ENCODE measurements at places on chromosomes 16 and 17.

DNA sequence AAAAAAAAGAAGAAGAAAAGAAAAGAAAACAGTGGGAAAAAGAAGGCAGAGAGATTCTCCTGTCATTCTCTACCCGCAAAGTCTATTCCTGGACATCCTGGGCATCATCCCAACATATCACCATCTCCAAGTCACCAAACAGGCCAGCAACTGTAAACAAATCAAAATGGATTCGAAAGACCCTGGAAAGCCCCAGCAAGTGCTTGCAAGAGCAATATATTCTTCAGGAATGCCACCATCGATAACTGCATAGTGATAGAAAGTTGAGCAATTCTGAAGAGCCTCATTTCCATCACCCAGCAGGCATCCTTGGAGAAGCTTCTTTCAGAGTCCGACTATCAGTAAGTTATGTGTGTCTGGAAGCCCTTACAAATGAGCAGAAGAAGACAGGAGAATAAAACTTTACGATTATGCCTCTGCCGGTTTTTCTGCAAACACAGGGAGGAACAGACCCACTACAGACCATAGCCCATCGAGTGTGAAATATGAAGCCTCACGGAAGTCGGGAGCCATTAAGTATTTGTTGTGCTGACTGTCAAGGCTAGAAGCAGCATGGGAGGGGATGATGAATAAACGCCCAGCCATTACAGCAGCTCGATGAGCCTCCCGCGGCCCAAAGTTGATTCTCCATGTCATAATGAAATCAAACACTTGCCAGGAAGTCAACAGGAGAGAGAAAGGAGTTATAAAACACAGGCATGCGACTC, 64.5 kb upstream of the SEC14L1 start:
- DNase-seq: no peak

DNA sequence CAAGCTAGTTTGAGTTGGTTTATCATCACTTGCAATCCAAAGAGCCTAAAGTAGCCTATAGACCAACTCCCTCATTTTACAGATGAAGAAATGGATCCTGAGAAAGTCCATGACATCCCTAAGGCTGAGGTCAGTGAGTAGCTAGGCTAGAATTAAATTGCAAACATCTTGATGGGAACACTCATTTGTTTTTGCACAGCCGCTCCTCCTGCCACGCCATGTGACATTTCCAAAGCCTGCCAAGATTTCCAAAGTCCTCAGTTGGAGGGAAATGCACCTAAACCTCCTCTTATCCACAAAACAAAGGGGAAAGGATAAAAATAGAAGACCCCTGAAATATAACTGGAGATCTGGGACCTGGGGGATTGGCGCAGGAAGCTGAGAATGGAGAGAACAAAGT, 15.0 kb downstream of the TMEM92 start:
- no peak for DNase-seq

- DNase-seq: no peak
Measured at GRCh38 chr17:42361781-42362186, 26.5 kb downstream of the STAT3 start.

DNA sequence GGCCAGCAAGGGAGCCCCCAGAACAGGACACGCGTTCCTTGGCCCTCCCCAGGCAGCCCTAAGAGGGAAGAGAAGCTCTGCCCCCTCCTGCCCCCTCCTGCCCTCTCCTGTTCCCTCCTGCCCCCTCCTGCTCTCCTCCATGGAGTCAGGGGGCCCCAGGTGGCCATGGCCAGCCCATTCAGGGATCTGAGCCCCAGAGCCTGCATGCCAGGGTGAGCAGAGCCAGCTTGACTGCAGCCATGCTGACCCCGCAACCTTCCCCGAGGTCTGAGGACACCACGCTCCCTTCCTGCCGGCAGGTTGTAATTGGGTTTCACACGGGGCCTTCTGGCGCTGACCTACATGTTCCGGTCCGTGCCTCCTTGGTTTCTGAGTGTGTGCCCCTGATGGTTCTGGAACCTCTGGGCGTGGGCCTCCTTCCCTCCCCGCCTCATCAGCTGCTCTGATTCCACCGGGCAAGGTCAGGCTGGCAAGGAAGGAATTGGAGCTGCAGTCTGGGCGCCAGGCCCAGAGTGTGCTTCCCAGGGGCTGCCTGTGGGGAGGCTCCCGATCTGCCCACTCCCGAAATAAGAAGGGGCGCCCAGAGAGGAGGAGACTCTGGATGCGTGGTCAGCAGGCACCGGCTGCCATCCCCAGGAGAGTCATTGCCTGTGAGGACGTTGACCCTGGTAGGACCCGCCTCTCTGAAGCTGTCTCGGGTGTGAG, 23.7 kb upstream of the NPTX1 start:
- DNase-seq: no peak

- no peak for DNase-seq
Measured at GRCh38 chr16:53542283-53542682, 39.3 kb upstream of the AKTIP start.

DNA sequence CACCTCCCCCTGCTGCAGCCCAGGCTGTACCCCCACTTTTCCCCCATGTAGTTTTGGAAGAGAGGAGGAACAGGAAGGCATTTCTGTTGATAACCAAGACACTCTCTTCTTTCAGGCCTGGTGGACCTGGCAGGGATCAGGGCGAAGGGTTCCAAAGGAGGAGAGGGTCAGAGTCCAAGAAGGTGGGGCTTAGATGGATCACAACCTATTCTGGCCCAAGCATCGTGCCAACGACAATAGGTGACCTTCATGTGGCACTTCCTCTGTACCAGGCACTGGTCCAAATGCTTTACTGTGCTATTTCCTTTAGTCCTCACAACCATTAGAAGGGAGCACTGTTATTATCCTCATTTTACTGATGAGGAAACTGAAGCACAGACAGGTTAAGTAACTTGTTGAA, 84.3 kb downstream of the TMEM132E start:
- no peak for DNase-seq
